ENCODE measurements at places on chromosomes 2 and 18.

DNA sequence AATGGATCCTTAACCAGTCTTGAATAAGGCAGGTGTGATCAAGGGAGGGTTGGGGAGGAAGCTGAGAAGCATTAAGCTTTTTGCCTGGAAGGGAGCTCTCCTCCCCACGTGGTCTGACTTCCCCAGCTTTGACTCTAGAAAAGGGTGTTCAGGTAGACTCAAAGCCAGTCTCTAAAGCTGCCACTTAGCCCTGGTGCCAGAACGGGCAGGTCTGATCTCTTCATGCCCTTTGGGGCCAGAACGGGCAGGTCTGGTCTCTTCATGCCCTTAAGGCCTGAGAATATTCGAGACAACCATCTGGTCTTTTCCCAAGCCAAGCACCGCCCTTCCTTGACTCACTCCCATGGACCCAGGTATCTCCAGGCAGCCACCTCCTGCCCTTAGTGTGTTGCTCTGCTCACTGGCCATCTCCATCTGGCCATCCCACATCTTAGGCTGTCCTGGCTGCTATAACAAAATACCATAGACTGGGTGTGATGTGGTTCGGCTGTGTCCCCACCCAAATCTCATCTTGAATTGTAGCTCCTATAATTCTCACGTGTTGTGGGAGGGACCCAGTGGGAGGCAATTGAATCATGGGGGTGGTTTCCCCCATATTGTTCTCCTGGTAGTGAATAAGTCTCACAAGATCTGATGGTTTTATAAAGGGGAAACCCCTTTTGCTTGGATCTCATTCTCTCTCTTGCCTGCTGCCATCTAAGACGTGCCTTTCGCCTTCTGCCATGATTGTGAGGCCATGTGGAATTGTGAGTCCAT is 59.4 kb downstream of the SNORC start:
- no peak for DNase-seq
- peak overlapping the region; percentile 41 for H3K4me3 ChIP-seq
- peaks cover 6% of the 10 kb centered on the region for H3K4me1 ChIP-seq
- H3K27ac ChIP-seq = no peak overlapping the region
- H3K36me3 ChIP-seq = no peaks in the 10 kb centered on the region

DNA sequence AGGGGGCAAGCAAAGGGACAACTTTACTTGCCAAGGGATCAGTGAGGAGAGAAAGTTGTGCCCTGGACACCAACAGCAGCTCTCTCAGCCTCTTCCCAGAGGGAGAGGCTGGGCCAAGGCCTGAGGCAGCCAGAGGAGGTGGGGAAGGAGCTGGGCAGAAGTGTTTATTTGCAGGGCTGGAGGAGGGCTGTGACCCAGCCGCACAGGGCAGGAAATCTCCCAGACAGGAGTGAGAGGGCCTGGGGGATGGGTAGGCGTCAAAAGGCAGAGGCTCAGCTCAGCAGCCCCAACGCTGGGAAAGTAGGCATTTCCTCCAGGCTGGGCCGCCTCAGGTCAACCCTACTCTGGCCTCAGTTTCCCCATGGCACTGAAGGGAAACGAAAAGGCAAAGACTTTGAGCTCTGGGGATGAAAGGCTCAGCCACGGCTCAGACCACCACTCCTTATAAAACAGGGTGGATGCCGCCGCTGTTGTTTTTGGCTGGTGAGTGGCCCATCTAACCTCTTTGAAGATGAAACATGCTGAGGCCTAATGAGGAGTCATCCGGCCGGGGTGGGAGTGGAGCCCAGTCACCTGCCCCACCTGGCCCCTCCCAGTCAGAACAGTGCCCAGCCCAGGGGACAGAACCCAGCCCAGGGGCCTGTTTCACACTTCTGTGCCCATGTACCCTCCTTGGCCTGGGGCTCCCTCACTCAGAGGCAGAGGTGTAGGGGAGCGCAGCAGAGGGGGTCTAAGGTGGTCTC is 21.9 kb upstream of the SEMA4C start:
- H3K4me3 ChIP-seq = peak overlapping the region; percentile 52
- H3K4me1 ChIP-seq = peaks cover 37% of the 10 kb centered on the region
- peaks cover 4% of the 10 kb centered on the region for H3K27me3 ChIP-seq
- H3K36me3 ChIP-seq = no peaks in the 10 kb centered on the region

GRCh38 chr2:181352158-181352557 is 105.0 kb upstream of the ITGA4 start:
- DNase-seq = no peak
- H3K4me3 ChIP-seq = no peak overlapping the region
- no peaks in the 10 kb centered on the region for H3K36me3 ChIP-seq
- no peak overlapping the region for H3K27ac ChIP-seq

DNA sequence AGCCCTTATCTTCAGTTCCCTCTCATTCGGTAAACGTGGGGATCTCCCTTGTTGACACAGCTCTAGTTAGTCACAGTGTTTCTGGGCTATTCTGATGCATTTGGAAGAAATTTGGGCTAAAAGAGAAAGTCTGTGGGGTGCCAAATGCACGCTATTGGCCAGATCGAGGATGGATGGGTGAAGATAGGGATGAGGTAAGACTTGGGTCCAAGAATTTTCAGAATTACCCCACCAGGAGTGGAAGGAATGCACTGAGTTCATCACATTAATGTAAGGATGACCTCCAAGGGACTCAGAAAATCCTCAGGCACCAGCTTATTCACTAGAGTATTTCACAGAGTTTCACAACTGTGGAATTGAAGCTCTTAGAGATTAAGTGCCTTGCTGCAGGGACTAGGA is 49.3 kb downstream of the NRP2 start:
- H3K4me3 ChIP-seq = no peak overlapping the region
- DNase-seq = no peak
- H3K4me1 ChIP-seq = no peaks in the 10 kb centered on the region
- H3K27ac ChIP-seq = no peak overlapping the region

- peaks cover 7% of the 10 kb centered on the region for H3K27me3 ChIP-seq
- no peak for DNase-seq
- H3K4me3 ChIP-seq = no peak overlapping the region
These were observed 62.0 kb downstream of the MTCL1 start for GRCh38 chr18:8767340-8767739.

DNA sequence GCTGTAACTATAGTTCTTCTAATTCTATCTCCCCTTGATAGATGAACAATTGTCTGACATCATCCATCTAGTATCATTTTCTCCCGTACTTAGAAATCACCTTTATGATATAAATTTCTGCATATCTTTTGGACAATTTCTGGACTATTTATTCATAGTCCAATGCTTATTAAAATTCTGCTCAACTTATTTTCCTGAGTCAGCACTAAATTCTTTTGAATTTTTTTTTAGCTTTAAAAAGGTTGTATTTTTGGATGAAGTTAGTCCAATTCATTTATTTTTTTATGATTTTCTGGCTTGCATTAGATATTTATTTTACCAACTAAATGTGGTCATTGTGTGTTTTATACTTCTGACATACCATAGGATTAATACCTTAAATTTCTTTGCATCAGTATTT is 538.5 kb upstream of the DCC start:
- H3K27ac ChIP-seq = no peak overlapping the region
- H3K36me3 ChIP-seq = no peaks in the 10 kb centered on the region
- H3K4me1 ChIP-seq = no peaks in the 10 kb centered on the region
- peaks cover 1% of the 10 kb centered on the region for H3K27me3 ChIP-seq
- no peak for DNase-seq
- no peak overlapping the region for H3K4me3 ChIP-seq

GRCh38 chr2:231321556-231322334 is 73.8 kb upstream of the B3GNT7 start:
- H3K27ac ChIP-seq = no peak overlapping the region
- H3K27me3 ChIP-seq = peaks cover 2% of the 10 kb centered on the region
- H3K36me3 ChIP-seq = peaks cover 9% of the 10 kb centered on the region
- peak overlapping the region; percentile 20 for H3K4me3 ChIP-seq

DNA sequence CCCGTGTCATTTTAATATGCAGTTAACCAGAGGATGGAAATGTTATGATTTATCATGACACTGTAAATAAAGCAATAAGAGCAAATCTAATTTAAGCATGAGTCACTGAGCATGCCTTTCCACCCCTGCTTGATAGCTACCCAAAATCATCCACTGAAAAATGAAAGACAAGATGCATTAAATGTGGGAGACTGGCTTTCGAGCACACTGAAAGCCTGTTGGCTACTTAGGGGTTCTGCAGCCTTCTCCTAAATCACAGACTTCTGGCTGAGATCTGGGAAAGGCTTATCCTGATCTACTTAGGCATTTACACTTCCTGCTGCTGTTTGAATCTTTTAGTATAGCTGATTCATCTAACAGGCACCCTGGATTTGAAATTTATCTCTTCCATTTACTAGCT is 778.3 kb upstream of the CDH7 start:
- no peaks in the 10 kb centered on the region for H3K27me3 ChIP-seq
- H3K4me1 ChIP-seq = no peaks in the 10 kb centered on the region
- no peaks in the 10 kb centered on the region for H3K36me3 ChIP-seq
- DNase-seq = no peak
- H3K4me3 ChIP-seq = no peak overlapping the region
- no peak overlapping the region for H3K27ac ChIP-seq

DNA sequence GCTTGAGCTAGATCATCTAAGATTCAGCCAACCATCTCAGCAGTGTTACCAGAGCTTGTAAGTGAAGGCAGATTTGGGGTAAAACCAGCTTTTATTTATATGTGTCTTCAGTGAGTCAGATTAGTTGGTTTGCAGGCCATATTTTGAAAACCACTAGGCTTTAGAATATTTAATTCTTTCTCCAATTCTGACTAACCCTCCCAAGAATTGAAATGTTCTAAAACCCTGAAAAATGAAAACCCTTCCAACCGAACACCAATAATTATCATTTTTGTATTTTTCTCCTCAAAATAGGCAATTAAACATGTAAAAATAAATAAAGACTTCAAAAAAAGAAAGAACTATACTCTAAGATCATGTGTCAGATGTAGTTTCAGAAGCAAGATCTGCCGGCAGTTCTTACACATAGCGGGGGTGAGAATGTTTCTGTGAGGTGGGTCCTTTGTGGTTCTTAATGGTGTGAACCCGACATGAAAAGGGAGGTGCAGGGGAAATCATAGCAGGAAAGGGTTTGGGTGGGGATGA is 14.2 kb downstream of the PLEK start:
- peaks cover 8% of the 10 kb centered on the region for H3K27me3 ChIP-seq
- DNase-seq = peak; percentile 82
- H3K27ac ChIP-seq = peak overlapping the region; percentile 98
- peaks cover 99% of the 10 kb centered on the region for H3K4me1 ChIP-seq

DNA sequence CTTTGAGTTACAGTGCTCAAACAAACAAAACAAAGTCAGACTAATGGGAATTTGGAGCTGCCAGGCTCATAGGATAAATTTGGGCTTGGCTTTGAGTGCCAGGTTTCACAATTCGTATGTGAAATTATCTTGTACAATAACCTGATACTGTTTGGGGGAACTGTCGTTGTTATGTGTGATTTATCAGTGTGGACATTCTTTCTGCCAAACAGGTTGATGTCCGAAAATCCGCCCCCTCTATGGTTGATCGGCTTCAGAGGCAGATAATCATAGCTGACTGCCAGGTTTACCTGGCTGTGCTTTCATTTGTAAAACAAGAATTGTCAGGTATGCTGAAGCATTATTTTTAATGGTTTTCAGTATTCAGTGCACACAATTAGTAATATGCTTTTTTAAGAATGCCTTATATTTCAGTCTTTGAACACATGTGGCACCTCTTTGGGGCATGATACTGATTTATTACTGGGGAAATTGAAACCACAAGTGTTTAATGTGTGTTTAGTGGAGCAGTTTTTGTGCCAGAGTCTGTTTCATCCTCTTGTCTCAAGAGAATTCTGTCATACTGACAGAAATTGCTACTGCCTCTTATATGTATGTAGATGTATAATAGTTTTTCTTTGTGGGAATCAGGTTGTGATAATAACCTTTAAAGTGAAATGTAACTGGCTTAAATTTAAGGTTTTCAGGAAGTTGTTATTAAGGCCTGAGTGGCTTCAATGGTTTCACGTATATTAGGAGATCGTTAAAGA is 54.6 kb downstream of the TTC39C start:
- H3K4me3 ChIP-seq = no peak overlapping the region
- H3K27me3 ChIP-seq = no peaks in the 10 kb centered on the region
- H3K36me3 ChIP-seq = peaks cover 19% of the 10 kb centered on the region
- no peak overlapping the region for H3K27ac ChIP-seq

GRCh38 chr2:18971628-18972027 is 382.3 kb upstream of the NT5C1B start:
- peaks cover 4% of the 10 kb centered on the region for H3K36me3 ChIP-seq
- no peak overlapping the region for H3K27ac ChIP-seq
- no peak for DNase-seq
- peaks cover 3% of the 10 kb centered on the region for H3K27me3 ChIP-seq

GRCh38 chr2:158815166-158815565 is 20.0 kb downstream of the DAPL1 start:
- no peak for DNase-seq
- H3K27ac ChIP-seq = no peak overlapping the region
- no peak overlapping the region for H3K4me3 ChIP-seq
- peaks cover 10% of the 10 kb centered on the region for H3K4me1 ChIP-seq
- no peaks in the 10 kb centered on the region for H3K27me3 ChIP-seq
- no peaks in the 10 kb centered on the region for H3K36me3 ChIP-seq

DNA sequence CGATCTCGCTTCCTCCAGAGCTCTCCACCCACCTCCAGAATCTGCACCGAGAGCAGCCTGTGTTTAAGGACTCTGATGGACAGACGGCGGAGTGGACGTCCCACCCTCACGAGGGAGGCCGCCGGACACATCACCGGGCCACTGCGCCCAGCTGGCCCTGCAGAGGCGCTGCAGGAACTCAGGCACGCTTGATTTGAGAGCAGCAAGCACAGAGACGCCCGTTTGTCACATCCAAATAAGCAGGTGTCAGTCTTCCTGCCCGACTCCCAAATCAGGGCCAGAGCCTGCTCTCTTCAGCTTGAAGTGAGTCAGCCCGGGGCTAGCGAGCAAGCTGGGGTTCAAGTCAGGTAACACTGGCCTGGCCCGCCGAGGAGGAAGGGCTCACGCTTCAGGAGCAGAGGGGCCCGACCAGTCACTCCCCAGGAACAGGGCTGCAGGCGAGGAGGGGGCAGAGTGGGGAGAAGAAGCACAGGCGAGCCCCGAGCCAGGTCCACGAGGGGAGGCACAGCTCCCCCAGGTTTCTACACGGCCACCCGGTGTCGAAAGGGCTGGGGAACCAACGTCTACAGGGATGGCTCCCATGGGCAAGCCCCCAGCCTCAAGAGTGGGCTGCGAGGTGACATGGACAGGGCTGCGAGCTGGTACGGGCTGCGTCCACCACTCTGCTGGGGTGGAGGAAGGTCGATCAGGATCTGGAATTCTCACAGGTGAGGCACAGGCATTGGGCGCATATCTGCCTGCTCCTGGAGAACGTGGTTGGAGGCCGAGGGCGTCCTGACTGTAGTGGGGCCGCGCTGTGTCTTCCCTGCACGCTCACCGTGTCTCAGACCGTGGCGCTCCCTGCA is 52.5 kb upstream of the CTDP1 start:
- H3K27ac ChIP-seq = no peak overlapping the region
- H3K4me3 ChIP-seq = no peak overlapping the region
- peaks cover 4% of the 10 kb centered on the region for H3K36me3 ChIP-seq
- peaks cover 29% of the 10 kb centered on the region for H3K4me1 ChIP-seq
- DNase-seq = no peak
- peaks cover 11% of the 10 kb centered on the region for H3K27me3 ChIP-seq

- no peak overlapping the region for H3K27ac ChIP-seq
- no peak overlapping the region for H3K4me3 ChIP-seq
- H3K27me3 ChIP-seq = no peaks in the 10 kb centered on the region
- no peaks in the 10 kb centered on the region for H3K36me3 ChIP-seq
- DNase-seq = no peak
These were observed 45.3 kb upstream of the NARS1 start for GRCh38 chr18:57666818-57667497.

GRCh38 chr2:12124790-12125189 is 378.4 kb downstream of the LPIN1 start:
- no peak overlapping the region for H3K4me3 ChIP-seq
- no peak for DNase-seq
- H3K36me3 ChIP-seq = no peaks in the 10 kb centered on the region
- H3K27me3 ChIP-seq = no peaks in the 10 kb centered on the region
- H3K4me1 ChIP-seq = no peaks in the 10 kb centered on the region

All from immature natural killer cell (primary cell).